ENCODE measurements at places on chromosomes 11 and 22.

DNA sequence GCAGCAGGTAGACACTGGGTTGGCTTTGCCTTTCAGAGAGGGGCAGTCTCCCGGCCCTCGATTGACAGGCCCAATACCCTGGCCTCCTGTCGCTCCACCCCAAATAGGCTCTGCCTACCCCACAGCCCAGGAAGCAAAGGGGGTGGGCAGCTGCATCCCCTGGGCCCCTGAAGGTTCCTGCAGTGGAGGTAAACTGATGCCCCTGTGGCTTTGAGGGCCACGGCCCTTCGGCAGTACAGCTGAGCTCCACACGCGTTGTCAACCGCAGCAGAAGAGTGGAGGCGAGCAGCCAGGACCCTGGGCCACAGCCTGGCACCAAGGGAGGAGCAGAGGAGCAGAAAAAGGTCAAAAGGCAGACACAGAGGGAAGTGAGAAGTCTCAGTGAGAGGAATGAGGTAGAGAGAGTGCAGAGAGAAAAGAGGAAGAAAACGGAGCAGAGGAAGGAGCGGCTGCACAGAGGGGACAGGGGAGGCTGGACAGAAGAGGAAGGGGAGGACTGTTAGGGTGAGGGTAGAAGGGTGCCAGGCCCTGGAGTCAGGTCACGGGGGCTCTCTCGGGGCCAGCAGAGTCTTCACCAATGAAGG, 64.0 kb downstream of the SLC22A12 start:
- DNase-seq = no peak

- DNase-seq = peak; percentile 7
Measured at GRCh38 chr11:116641561-116642045, 131.2 kb downstream of the BUD13 start.

DNA sequence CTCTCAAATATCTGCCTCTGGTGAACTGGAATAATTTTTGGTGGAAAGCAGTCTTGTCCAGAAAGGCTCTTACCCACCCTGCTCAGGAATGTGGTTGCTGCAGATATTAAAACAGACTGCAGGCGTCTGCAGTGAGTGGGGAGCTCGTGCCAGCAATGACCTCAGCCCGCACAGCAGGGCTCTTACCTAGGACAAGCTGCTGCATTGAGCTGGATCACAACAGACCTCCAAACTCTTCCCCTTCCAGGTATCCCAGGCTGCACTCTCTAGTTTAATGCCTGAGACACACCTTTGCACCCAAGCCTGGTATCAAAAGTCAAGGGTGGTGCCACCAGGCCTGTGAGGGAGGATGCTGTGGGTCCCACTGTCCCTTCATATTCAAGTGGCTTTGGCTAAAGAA, 69.7 kb upstream of the CDON start:
- no peak for DNase-seq

DNA sequence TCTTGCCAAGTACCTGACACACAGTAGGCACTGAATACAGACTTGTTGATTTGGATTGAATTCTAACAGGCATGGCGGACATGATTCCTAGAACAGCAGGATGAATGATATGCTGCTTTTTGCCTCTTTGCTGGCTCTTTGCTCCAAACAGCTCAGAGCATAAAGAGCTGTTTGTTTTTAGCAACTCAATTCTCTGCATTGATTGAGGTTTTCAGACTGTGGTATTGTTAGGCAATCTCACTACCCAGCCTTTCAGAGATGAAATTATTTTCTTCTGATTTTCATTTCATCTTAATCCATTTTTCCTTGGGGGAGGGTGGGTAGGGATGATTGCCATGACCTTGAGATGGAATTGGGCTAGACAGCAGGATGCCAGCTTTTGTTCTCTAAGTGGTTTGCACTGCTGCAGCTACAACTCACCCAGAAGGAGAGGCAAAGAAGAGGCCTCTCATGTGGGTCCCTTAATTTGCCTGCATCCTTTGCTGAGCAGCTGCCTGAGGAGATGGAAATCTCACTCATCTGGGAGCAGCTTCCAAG, 20.5 kb downstream of the COA4 start:
- no peak for DNase-seq

DNA sequence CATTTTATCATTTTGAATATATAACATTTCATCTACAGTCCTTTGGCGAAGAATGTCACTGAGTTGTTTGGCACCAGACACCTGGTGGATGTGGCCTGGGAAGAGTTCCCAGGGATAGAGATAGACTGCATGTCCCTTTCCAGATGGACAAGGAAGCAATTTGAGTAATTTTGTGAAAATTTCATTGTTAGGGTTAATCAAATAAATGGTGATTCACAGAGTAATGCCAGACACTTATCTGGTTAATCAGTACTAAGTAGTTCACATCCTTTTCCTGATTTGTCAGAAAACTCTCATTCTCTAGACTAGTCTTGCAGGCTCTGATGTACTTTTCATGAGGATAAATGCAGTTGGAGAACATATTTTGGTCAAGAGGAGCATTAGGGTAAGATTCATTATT, 41.6 kb downstream of the NAALAD2 start:
- no peak for DNase-seq

DNA sequence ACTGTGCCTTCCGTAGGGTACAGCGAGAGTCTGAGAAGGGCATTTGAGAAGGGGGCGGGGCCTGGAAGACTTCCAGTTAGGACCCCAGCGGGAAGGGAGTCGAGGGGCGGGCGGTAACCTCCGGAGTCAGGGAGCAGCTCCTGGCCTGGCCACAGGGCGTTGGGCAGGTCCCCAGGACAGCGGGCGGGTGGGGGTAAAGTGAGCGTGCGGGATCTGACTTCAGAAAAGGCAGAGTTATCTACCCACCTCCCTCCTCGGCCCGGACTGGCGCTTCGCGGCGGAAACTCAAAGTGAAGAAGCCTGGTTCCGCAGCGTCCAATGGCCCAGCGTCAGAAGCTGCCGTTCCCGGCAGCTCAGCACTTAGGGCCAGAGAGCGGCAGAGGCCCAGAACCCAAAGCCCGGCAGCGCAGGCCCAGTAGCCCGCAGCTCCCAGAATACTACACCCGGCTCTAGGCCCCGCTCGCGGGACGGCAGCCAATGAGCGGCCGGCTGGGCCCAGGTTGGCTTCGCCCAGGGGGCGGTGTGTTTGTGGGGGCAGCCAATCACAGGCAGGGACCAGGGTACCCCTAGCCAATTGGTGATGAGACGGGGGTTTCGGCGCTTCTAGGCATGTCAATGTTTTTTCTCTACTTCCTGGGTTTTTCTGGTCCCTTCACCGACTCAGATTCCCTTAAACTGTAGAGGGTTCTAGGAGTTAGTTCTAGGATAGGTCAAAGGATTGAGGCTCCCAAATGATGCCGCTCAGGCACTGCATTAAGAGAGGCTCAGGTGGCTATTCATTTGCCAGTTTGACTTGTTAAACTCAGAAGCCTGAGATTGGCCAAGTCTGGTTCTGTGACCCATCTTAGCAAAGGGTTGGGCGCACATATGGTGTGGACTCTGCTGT, at the start of gene TRIM68:
Gene TRIM68, minus strand, starts transcription at position 451 of the 886 bp plus-strand sequence. CDS start 2,727 bp downstream, outside the sequence.
- peak; percentile 89 for DNase-seq

DNA sequence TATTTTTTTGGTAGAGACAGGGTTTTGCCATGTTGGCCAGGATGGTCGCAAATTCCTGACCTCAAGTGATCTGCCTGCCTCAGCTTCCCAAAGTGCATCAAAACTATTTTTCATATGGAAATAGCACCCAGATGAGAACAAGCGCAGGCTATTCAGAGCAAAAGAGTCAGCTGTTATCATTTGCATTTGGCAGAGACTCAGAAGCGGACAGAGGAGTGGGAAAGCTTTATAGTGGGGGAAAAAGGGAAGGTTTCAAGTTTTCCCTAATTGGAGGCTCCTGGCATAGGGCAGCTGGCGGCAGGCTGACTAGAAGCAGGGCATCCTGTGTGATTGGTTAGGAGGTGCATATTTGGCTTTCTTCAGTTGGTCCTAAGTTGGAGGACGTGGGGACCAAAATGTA, 20.2 kb downstream of the ATG13 start:
- no peak for DNase-seq

- DNase-seq = no peak
Measured at GRCh38 chr11:96472085-96472484, 82.3 kb downstream of the JRKL start.

GRCh38 chr11:117186431-117186761, 7.9 kb downstream of the SIDT2 start:
- DNase-seq = no peak

GRCh38 chr11:12411806-12412727, 34.7 kb downstream of the PARVA start:
- DNase-seq = peak; percentile 61

DNA sequence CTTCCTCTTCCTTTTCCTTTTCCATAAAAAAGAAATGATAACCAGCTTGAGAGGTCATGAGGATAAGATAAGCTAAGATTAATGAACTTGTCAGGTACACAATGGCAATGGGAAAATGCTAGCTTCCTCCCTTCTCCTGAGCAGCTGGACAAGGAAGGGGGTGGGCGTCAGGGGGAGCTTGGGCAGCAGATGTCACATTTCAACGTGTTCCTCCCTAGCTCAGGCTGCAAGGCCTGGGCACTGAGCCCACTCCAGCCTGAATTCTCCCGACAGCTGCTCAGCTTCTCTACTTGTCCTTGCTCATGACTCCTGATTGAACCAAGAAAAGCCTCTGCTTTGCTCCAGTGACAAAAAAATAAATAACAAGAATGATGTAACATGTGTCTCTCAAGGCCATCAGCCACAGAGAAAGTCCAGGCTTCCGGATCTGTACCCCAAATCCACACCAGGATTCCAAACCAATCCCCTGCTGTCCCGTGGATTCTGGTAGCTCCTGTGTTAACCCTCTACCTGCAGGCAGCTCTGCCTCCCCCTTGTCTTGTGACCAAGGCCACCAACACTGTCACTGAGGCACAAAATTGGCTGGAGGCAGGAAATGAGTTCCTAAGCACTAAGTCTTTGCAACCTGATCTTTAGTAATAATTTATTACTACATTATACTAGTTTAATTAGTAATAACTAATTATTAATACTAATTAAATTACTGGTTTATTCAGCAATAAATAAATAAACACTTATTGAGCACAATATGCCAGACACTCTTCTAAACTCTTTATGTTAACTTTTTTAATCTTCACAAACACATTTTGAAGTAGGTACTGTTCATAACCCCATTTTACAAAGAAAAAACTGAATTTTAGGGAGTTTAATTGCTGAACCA, 146.5 kb downstream of the CCDC34 start:
- no peak for DNase-seq

DNA sequence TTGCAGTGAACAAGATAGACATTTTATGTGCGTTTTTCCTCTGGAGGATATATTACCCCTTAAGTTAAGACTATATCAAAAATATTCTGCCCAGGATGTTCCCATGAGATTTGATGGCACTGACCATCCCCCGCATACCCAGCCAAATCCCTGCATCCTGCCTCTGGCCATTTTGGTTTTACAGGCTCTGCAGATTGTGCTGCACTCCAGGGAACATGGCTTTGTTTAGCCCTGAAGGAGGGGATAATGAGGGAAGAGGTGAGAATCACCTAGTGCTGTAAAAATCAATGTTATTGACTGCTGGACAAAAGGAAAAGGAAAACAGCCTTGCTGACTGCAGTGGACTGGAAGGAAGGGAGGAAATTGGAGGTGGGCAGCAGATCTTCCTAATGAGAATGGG, 717.4 kb downstream of the DLG2 start:
- no peak for DNase-seq

DNA sequence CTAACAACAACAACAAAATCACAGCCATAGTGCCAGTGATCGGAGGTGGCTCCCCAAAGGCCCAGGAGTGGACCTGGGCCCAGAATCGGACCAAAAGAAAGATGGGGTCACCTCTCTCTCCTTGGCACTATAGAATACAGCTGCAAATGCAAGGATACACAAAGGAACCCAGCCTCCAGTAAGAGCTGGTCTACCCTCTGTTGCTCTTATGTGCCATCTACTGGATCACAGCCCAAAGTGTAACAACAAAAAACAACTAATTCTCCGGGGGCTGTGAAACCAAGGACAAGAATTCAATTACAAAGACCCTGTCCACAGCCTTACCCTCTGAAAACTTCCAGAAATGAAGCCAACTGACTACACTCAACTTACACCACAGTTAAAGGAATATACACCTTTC, 21.6 kb downstream of the OR8G5 start:
- DNase-seq = no peak

DNA sequence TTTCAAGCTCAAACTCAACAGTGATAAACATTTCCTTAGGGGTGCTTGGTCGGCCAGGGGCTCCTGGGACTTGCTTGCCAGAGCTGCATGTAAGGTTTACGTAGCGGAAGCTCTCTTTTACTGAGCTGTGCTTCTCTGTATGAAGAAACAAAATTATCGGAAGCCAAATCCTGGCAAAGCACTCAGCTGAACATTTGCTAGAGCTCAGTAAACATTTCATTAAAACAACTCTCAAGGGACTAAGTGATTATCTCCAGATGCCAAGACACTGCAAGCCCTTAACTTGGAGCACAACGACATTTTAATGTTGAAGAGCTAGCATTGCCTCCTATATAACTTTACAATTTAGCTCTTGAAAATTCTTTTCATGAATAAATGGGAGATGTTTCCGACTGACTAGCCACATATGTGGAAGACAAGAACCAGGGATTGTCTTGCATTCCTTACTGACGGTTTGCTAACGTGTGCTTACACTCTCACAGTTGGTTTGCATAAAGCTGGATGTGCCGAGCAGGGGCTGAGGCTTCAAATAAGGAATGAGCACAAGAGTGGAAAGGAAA, 43.4 kb downstream of the SCUBE2 start:
- DNase-seq = no peak

GRCh38 chr11:40952479-40952878, 507.0 kb downstream of the LRRC4C start:
- DNase-seq = no peak

GRCh38 chr11:113444502-113445123, 30.6 kb downstream of the DRD2 start:
- no peak for DNase-seq

DNA sequence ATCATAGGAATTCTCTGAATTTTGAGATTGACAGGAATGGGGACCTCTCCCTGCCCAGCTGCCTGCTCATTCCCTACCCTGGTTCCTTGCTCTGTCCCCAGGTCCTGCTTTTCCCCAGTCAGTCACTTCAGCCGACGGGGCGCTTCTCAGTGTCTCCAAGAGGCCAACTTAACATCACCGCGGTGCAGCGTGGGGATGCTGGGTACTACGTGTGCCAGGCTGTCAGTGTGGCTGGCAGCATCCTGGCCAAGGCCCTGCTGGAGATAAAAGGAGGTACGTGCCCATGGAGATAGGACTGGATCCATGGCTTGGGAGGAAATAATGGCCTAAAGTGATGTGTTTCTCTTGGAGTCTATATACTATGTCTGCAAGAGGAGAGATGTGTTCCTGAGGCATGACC, 7.0 kb downstream of the ROBO3 start:
- no peak for DNase-seq

DNA sequence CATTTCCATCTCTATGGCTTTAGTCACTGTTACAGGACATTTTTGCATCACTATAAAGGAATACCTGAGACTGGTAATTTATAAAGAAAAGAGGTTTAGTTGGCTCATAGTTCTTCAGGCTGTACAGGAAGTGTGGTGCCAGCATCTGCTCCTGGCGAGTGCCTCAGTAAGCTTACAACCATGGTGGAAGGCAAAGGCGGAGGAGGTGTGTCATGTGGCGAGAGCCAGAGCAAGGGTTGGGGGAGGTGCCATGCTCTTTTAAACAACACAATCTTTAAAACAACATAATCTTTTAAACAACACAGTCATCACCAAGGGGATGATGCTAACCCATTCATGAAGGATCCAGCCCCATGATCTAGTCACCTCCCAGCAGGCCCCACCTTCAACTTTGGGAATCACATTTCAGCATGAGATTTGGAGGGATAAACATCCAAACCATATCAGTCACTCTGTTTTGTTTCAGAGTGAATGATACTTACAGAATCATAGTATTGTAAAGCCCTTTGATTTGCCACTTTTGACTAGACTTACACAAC, 103.3 kb downstream of the PDE3B start:
- DNase-seq = no peak
